ENCODE measurements at places on chromosomes 2 and 18.

- no peak for DNase-seq
Observed at GRCh38 chr2:190507135-190507534, 27.4 kb downstream of the NEMP2 start.

- no peak for DNase-seq
Observed at GRCh38 chr18:75164479-75164878, 44.5 kb downstream of the PTGR3 start.

GRCh38 chr18:12990123-12990475, 1.1 kb upstream of the CEP192 start:
- no peak for DNase-seq

DNA sequence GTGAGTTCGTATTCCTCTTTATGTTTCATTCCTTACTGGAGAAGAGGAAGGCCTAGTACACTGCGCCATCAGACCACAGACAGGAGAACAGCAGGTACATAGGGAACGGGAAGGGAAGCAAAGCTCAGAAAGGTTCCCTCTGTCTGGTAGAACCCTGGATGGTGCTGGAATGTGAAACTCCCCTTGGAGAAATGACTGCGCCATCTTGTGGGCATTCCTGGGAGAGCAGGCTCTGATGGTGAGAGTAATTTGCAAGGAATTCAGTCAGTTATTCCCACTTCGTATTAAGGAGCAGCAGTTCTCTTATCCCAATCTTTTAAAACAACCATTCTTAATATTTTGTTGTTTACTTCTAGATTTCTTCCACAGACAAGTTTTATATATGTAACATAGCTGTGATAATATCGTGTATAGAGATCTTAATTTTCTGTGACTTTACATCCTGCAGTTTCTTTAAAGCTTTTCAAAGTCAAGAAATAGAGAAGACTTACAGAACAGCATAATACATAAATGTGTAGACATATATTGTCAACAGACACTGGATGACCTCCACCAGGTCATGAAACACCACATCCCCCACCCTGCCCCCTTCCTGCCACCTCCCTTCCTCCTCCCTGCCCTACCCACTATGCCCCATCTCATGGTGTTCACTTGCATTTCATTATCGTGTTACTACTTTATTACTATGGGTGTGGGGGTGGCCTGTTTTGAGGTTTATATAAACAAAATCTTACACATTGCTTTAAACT, 83.9 kb downstream of the ARHGEF4 start:
- DNase-seq = peak; percentile 41

GRCh38 chr2:71516253-71516888, 63.0 kb downstream of the DYSF start:
- no peak for DNase-seq

DNA sequence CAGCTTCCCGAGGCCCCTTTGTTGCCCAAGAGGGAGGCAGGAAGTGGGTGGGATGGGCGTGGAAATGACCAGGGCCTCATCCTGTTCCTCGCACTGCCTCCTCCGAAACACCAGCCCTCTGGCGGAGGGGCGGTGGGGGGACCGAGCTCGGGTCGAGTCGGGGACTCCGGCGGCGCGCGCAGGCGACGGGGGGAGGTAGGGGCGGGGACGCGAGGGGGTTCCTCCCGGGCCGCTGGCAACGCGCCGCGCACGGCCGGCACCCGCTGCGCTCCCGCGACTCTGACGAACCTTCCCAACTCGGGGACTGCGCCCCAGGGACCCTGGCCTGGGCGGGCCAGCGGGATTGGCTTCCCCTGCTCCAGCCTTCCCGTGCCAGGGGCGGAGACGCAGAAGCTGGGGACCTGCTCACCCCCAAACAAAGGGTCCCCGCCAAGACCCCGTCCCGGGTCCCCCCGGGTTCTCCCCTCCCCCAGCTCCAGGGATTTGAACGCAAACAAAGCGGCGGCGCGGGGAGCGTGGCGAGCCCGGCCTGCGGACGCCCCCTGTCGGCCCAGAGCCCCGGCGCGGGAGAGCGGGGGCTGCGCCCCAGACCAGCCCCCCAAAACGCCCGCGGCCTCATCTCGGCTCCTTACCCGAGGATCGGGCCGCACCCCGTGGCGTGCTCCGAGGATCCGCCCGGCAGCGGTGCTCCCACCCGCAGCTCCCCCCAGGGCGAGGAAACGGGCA, 1.2 kb downstream of the SEMA4C start:
- peak; percentile 82 for DNase-seq

DNA sequence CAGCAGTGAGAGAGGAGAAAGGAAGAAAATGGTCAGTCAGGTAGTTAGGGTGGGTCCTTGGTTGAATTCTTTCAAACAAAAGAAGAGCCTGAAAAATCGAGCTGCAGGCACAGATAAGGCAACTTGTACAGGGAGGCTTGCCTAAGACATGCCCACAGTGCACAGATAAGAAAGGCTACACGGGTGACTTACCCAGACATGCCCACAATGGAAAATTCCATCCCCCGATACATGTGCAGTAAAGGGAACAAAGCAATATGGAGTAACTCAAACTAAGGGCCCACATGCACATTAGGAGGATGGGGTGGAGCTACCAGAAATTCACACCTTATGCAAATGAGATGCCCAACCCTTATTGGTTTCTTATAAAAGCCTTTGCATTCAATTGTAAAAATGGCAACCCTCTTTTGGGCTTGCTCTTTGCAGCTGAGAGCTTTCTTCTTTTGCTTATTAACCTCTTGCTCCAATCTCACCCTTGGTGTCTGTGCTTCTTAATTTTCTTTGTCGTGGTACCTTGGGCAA, 110.3 kb upstream of the RMP24 start:
- DNase-seq = no peak

GRCh38 chr18:13453714-13454113, 235.2 kb downstream of the LDLRAD4 start:
- DNase-seq = no peak

DNA sequence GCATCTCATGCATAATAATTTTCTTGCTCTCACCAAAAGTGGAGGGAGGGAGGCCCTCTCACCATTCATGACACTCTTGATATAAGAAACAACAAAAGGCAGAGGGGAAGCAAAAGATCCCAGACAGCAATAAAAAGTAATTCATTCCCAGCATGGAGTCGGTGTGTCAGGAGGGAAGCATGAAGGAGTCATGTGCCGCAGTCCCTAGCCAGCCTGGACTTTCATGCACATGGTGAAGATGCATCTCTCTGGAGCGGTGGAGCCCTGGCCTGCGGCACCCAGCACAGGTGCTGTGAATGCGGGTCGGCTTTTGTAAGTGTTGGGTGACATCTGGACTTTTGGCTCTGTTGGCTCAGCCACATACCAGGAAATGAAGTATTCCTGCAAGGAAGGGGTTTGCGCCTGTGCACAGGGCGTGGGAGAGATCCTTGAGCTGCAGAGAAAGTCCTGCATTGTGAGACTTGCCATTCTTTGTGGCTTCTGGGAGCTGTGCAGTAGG, 119.4 kb downstream of the COPS8 start:
- DNase-seq = no peak

- no peak for DNase-seq
Observed at GRCh38 chr2:209549589-209549988, 125.7 kb downstream of the MAP2 start.

- no peak for DNase-seq
Observed at GRCh38 chr2:18871430-18871829, 282.1 kb upstream of the NT5C1B start.

GRCh38 chr2:230636684-230637271, 75.9 kb upstream of the CAB39 start:
- DNase-seq = no peak
